ENCODE measurements at places on chromosomes 11 and 22. TPM values are rescaled to one million over a fixed set of nuclear protein-coding genes. Genes with fewer than 3 reads are reported as not detected.

RAB36 gene
- total RNA-seq = 2.1 TPM

FAM227A gene
- total RNA-seq = 0.20 TPM

DSCAML1 gene
- total RNA-seq = 3.6 TPM

MLC1 gene
- total RNA-seq = not detected

OR51I1 gene
- total RNA-seq = not detected

P2RX3 gene
- not detected for total RNA-seq

LINC01488 gene
- total RNA-seq = not detected

TMEM132A gene
- 8.7 TPM for total RNA-seq

GRCh38 chr11:81839976-81840375 is 893.7 kb downstream of the FAM181B start:
- no peak for DNase-seq

- no peak for DNase-seq
Observed at GRCh38 chr11:16395601-16396000, 39.3 kb upstream of the SOX6 start.

DNA sequence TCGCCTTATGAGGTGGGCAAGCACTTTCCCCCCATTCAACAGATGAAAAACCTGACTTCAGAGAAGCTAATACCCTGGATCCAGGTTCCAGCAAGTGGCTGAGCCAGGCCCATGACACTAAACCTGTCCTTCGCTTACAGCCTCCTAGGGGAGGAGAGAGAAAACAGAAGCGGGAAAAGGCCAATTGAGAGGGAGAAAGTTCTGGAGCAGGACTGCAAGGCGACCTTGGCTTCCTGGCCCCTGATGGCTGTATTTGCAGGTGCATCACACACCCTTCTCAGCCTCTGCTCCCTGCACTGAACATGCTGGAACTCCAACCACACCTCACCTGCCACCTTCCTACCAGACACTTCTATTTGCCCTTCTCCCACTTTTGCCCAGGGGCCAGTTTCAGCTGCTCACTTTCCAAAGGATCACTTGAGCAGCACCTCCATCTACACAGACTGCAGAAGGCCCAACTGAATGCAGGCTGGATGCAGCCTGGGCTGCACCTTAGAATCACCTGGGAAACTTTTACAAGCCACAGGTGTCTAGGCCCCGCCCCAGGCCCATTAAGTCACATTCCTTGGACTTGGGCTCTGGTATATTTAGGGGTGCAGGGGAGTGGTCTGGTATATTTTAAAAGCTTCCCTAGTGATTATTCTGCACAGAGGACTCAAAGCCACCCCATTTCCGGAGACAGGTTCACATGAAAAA is 14.3 kb upstream of the ADA2 start:
- DNase-seq = no peak

- DNase-seq = no peak
Observed at GRCh38 chr11:5737670-5738392, 1.6 kb downstream of the OR56B1 start.

DNA sequence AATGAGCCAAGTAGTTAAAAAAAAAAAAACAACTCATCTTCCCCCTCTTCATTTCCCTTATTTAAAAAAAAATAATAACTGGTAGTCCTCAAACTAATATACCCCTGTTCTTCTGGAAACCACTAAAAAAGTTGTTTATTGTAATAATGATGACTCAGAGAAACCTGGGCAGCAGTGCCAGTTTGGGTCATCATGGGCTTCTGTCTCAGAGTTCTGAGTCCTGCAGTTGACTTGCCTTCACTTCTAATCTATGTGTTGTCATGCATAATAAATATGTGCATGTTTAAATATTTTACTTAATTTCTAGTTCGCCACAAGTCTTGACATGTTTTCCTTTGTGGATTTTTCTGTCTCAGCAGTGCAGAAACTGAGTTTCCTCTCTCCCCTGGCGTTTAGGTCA is 46.8 kb downstream of the PPP2R1B start:
- no peak for DNase-seq

DNA sequence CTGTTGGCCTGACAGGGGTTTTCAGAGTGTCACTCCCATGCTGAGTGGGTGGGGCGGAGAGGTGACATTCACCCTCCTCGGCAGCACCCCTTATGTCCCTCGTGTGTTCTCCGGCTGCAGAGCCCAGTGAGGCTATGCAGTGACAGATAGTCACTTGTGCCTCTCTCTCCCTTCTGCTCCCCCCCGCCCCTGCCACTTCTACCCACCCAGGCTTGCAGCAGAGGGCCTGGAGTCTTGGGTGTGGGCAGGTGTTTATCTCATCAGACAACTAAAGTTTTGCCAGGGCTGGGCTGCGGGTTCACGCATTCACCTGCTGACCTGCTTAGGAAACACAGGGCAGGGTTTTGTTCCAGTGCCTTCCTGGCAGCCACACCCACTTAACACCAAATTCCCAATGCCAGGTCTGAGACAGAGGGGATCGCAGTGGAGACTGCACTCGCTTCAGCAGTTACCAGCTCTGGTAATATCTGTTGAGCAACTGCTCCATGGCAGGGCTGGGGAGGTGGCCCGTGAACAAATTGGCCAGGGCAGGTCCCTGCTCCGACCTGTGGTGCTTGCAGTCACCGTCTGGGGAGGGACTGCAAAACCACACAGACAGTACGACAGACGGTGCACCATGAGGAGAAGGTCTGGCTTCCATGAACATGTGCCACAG is 50.5 kb upstream of the ADA2 start:
- no peak for DNase-seq

DNA sequence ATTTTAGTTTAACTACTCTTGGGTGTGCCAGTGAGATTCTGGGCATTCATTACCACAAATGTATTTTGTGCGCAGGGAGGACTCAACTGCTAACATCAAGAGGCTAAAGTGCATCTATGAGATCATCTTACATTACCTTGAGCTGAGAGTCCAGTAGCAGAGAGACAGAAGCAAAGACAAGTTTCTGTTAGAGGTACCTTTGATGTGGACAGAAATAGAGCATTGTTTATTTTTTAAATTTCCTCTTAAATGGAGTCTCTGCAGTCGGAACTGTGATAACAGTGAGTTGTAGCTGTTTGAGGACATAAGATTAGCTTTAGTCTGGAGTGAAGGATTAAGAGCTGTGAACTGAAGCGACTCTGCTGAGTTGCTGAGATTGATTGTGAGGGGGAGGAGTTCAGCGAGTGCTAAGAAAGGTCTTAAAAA is 297.0 kb downstream of the CADM1 start:
- DNase-seq = no peak

DNA sequence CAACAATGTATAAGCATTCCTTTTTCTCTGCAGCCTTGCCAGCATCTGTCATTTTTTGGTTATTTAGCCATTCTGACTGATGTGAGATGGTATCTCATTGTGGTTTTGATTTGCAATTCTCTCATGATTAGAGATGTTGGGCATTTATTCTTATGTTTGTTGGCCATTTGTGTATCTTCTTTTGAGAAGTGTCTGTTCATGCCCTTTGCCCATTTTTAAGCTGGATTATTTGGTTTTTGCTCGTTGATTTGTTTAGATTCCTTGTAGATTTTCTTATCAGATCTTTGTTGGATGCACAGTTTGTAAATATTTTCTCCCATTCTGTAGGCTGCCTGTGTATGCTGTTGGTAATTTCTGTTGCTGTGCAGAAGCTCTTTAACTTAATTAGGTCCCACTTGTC is 259.6 kb upstream of the SESN3 start:
- no peak for DNase-seq

DNA sequence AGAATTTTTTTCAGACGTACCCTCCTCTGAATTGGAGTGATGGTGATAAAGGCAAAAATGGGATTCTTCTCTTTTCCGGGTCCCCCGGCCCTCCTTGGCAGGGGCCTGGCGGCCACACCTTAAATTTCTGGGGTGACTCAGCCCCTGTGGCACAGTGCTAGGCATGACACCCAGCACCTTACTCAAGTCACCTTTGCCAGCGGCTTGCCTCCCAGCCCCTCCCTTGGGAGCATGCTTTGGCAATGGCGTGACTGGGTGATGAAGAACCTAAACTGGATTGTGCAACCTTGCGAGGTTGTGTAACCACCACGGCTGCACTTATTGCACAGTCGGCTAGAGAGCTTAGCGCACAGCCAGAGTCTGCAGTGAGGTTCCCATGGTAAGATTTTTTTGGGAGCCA is 16.2 kb upstream of the LDLRAD3 start:
- no peak for DNase-seq

- DNase-seq = no peak
Observed at GRCh38 chr22:17938484-17938924, 85.9 kb downstream of the MICAL3 start.

DNA sequence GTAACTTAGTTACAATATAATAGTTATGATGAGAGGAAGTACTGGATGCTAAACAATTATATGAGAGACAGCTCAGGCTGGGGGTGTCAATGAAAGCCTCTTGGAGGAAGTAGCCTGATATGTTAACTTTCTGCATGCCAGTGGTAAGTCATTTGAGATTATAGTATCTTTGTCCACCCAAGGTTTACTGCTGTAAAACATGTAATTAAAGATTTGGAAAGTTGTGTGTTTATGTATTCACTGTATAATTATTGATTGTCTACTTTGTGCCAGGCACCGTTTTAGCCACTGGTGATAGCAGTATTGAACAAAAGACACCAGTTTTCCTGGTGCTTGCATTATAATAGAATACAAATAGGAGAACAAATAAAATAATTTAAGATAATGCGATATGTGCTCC is 624 bp upstream of the DNAJB7 start:
- DNase-seq = no peak

DNA sequence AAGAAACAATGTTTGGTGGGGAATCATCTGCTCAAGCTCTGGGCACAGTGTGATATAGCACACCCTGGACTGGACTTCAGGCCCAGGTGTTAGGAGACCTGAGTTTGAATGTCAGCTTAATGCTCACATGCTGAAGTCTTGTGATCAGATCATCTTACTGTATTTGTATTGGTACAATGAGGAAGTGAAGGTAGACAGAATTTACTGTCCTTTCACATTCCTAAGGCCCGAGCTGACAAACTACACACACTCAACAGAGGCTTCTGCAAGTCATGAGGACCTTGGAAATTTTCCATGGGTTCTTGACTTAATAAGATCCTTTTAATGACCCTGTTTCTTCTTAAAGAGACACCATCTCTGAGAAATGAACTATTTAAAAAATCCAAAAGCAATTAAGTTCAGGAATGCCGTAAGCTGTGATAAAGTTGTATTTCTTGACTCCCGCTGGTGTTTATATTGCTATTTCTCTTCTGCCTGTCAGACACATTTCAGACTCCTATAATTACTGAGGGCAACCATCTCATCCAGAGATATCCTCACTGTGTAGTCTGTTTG is 802.0 kb downstream of the DLG2 start:
- DNase-seq = no peak

DNA sequence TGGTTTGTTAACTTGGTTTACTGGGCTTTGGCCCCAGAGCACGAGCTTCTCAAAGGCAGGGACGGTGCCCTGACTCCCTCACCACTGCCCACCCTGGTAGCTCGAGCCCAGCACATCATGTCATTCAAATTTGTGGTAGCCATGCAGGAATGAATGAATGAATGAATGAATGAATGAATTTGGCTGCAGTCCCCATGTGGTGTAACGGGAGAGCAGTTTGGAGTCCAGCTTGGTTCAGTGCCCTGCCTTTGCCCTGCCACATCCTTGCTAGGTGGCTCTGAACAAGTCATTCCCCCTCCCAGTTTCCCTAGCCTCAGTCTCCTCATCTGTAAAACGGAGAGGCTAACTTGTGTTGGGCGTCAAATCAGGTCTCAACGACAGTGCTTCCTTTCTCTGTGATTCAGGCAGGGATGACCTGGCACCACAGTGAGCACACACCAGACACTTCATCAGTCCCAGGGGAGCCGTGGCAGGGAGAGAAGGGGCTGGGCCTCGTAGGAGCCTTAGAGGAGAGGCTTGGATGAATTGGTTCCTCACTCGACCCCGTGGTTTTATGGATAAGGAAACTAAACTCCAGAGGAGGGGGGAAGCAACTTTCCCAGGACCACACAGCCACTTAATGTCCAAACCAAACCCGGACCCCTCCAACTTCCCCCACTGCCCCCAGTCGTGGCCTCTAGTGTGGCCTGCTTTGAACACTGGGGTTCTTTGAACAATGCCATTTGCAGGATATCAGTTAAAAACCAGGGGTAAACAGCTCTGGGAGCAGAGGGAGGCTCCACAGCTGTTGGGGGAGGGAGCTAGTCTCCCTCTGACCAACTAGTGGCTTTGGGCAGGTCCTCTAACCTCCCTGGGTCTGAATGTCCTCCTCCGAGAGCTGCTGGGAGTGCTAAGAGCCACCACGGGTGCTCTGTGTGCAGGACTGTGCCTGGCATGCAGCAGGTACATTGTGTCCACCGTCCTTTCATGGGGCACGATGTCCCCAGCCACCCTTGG is 86.2 kb downstream of the CACNA1I start:
- no peak for DNase-seq

- no peak for DNase-seq
Observed at GRCh38 chr11:82268627-82269026, 465.0 kb downstream of the FAM181B start.

- DNase-seq = no peak
Observed at GRCh38 chr11:44957776-44958564, 7.3 kb upstream of the TP53I11 start.

- DNase-seq = no peak
Observed at GRCh38 chr22:21975273-21975672, 7.3 kb downstream of the TOP3B start.

- DNase-seq = no peak
Observed at GRCh38 chr11:10838881-10839280, 19.0 kb downstream of the ZBED5 start.

DNA sequence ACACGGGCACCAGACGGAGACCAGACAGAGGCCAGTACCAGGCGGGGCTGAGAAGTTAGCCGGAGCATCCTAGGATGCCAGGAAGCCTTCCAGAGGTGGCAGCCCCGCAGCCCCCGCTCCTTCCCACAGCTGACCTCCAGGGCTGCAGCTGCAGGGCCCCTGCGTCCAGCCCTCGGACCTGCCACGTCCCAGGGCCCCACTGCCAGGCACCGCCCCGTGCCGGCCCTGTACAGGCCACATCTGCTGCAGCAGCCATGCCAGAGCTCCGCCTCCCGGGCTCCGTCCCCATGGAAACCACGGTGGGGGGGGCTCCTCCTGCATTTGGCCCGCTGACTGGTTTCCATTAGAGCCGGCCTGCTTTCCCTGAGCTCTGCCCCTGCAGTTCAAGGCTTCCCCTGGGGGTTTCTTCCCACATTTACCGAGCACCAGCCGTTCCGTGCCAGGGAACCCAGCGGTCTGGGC is 62.5 kb upstream of the PPARA start:
- DNase-seq = no peak

DNA sequence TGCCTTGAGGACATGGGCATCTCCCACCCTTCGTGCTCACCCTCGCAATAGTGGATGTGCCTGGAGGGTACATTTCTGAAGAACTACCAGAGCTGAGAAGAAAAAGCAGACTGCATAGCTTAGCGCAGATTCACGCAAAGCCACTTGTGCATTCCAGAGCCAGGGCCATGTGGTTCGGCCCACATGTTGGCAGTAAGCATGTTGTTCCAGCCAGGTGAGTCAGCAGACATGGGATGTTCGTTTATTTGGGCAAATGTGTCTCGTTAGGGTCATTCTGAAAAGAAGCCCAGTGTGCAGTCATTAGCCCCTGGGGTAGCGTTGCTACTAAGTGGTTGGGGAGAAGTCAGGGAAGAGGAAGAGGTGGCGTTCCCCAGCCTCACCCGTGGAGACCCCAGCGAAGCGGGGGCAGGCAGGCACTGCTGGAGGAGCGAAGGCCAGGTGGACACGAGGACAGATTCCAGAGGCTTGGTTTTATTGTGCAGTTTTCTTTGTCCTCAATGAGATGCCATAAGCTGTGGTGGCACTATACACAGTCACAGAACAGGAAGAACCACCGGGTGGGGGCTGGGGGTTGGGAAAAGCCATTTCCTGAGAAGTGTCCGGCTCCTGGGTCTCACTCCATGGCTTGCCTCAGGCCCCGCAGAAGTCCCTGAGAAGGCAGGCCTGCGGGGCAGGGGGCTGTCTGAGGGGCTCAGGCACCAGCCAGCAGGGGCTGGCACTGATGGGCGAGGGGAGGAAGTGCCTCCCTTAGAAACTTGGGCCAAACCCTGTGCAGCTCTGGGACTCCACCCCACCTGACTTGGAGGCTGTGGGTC is 5.0 kb downstream of the THY1 start:
- DNase-seq = no peak

Measured in activated B cell treated with CpG ODN at 0.5 μM for 24 hours (primary cell).